Stimulated activated naive CD8-positive, alpha-beta T cell treated with anti-CD3 and anti-CD28 coated beads, Interleukin-15, amount 100 ng/mL, for 72 hours (primary cell): ENCODE measurements at places on chromosomes 5 and 9.

- no peak for DNase-seq
Observed at GRCh38 chr5:143064676-143065075, 294.5 kb downstream of the ARHGAP26 start.

GRCh38 chr5:138663009-138663408, 87.8 kb upstream of the HSPA9 start:
- DNase-seq: no peak

DNA sequence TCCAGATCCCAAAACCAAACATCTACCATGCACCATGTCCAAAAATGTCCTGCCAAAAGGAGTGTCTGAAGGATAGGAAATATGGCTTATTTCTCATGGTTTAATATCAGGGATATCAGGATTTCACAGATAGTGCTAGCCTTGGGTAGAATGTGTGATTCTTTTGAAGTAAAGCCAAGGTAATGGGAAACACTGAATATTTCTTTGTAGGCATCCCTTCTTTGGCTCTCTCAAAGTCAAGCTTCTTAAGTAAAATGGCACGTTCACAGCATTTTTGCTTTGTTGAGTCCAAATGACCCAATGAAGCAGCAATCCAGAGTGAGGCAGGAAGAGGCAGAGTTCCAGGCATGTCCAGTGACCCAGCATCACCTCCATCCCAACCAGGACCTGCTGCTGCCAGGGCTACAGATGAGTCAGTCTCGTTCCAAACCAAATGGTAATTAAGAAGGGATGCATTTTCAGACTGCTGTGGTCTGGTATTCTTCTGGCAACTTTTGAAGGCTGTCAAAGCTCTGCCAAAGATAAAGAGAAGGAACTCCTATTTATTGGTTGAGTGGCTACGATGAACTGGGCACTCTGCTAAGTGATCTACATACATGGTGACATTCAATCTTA, 678.8 kb upstream of the KLF4 start:
- no peak for DNase-seq

DNA sequence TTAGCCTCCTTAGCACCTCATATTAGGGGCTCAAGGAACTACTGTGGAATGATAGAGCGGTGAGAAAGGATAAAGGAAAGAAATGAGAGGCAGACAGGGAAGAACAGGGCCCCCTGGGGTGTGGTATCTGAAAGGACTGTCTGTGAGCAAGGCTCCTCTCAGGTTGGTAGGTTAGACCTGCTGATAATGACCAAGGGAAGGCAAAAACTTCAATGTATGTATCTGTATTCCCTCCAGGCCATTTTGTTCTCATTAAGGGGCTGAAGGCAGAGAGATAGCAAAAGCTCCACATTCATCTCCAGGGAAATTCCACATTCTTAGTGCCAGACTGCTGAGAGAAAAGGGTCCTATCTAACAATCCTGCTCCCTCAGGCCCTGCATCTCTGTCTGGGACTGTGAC, 28.6 kb downstream of the TRIM32 start:
- no peak for DNase-seq

- no peak for DNase-seq
Observed at GRCh38 chr5:161790926-161791325, 57.0 kb upstream of the GABRA1 start.

- no peak for DNase-seq
Observed at GRCh38 chr5:125683669-125684068, 739.5 kb upstream of the GRAMD2B start.

GRCh38 chr5:143968071-143968878, 156.3 kb downstream of the HMHB1 start:
- no peak for DNase-seq

DNA sequence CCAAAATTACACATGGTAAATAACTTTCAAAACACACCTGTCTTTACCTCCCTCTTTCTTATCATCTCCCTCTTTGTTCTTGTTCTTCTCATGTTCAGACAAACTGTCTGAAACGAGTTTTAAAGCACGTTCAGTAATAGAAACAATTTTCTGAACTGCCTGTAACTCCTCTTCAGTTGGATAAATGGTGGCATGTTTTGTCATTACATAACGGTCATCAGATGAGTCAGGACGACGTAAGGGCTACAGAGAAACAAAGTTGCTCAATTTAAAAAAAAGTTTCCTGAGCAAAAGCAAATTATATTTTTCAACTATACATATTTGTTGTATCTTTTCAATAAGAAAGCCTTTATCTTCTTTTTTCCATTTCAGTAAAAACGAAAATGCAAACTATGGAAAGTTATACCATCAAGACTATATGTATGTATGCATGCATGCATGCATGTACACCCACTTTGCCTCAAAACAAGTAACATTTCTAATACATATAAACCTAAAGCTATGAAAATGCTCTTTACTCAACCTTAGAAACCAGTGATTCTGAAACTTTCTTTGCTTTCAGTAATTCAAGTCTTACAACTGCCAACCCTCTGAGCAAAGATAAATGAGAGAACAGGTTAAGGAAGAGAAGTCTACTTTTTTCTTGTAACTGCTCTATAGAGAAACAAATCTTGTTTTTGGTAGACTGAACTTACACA, 56.0 kb downstream of the ZFR start:
- DNase-seq: no peak

- DNase-seq: no peak
Observed at GRCh38 chr9:80049096-80049782, 477.5 kb downstream of the TLE4 start.

DNA sequence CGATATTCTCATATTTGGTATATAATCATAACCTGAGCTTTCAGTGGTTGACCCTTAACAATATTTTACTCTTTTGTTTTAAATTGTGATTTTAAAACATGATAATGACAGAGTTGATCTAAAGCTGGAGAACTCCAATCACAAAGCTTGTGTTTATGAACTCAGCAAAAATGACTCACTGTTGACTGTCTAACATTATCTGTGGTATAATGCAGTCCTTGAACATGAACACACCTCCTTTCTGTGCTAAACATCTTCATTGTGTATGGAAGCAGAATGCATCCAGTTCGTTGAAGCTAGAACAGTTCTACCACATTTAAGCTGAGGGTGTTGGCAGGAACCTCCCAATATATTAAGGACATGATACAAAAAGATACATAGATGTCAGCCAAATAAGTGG, 1030.2 kb upstream of the SEMA6A start:
- DNase-seq: no peak

GRCh38 chr5:21765406-21765805, 1087.7 kb downstream of the CDH12 start:
- no peak for DNase-seq

DNA sequence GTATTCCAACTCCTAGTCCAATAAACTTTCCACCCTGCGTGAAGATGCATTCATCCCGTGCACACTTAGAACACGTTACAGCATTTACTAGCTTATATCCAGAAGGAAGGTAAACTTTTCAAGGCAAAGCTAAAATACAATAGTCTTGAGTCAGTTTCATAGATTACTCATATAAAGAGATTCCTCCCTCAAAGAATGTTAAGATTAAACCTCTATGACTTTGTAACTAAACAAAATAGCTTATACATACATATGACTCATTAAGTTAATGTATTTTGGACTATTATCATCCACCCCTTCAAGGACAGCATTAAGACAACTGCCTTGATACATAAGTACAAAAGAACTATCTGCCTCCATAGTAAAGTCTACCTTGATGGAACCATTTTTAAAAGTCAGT, 36.1 kb downstream of the TLE1 start:
- no peak for DNase-seq

DNA sequence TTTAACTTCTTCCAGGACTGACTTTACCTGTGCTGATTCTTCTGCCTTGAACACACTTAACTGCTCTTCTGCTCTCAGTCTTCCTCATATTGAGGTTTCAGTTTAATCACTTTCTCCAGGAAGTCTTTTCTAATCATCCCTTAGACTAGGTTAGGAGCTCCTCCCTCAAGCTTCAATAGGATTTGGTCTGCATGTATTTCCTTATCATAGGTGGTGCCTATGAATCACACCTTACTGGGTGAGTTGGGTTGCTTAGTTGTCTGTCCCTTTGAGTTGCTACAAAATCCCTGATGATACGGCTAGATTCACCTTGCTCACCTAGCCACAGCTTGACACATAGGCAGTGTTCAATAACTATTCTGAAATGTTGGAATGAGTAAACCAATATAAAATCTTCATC, 164.4 kb downstream of the DNAH5 start:
- no peak for DNase-seq

DNA sequence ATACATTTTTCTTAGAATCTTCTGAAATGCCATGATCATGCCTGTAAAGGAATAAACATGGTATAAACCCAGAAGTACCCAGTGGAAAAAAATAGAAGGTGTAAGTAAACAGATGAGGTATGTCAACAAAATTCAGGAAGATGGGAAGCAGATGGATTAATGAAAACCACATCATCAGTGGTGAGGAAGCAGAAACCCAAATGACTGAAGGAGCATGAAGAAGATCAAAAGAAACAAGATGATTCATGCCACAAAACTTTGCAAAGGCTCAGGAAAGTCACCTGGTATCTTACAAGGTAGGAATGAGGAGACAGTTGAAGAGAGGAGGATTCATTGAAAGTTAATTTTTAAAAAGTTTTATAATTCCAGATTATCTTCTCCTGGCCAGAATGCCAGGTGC, 132.8 kb upstream of the PAPPA start:
- DNase-seq: no peak

GRCh38 chr9:24582146-24583126, 36.7 kb upstream of the IZUMO3 start:
- DNase-seq: no peak

- DNase-seq: no peak
Observed at GRCh38 chr9:104970271-104970987, 42.5 kb upstream of the ABCA1 start.

- DNase-seq: no peak
Observed at GRCh38 chr9:129572517-129572916, 48.4 kb downstream of the C9orf50 start.

DNA sequence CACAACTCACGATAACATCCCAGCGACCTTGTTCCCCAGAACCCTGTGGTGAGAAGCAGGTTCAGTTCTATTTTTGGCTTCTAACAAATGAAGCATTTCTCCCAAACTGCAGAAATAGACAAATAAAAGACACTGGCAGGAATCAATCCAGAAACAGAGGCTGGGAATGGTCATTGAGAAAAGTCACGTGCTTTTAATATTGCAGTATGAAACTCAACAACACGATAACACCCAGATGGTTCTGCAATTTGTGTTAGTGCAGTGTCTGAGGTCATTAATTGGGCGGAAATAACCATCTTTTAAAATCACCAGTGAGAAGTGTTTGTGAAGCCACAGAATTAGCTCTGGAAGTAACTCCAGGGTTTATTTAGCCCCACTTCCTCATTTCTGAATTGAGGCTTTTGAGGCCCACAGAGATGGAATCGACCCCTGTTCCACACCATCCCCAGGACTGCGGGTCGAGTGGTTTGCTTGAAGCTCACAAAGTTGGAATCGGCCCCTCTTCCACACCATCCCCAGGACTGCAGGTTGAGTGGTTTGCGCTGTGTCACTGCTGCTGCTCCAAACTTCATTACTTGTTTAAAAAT, 164.7 kb upstream of the IRX4 start:
- no peak for DNase-seq

DNA sequence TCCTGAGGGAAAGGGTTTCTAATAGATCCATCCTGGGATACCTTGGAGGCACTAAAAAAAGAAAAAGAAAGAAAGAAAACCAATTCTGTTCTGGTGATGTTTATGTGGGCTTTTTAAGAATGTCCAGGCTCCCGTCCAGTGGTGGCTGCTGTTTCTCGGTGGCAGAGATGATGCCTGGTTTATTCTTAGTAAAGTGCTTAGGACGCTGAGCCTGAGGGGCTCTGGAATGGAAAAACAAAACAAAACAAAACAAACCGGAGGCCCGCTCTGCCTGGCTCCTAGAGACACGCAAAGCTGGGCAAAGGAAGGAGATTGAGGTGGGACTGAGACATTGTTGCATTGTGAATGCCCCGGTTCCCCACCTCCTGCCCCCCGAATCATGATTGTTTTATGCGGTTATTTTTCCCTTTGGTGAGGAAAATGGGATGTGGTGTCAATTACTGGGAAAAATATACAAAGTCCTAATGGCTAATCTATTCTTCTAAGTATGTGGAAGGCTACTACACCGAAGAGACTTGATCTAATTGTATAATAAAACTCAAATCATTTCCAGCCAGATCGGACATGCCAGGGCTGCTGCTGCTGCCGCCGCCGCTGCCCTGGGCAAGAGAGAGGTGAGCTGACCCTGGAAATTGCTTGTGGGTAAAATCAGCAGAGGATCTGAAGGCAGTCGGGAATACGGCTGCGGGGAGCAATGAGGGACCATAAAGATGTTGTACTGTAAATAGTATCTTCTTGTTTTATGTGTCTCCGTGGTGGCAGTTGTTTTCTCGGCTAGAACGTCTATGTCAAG, 644.9 kb downstream of the CCDC171 start:
- no peak for DNase-seq

DNA sequence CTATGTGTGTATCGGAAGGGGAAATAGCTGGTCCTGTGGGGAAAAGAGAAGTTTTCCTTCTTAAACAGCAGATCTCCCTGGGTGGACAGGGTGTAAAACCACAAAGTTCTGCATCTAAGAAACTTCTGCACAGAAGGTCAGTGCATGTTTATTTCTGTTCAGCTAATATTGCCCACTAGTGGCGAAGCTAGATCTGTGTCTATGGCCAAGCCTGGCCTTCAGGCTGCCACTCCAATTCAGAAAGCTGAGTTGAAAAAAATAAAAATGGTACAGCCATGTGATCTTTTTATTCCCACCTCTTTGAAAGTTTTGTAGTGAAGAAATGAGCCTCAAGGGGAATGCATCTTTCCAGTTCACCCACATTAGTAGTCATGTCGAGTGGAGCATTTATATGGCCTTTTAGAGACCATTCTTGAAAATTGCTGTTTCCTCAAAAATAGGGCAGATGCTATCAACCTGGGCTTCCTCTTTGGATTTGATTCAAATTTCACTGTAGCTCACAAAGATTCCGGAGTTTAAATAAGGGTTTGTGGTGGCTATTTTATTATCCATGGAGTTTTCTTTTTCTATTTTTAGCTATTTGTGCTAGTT, 488.0 kb downstream of the PRELID2 start:
- DNase-seq: no peak

DNA sequence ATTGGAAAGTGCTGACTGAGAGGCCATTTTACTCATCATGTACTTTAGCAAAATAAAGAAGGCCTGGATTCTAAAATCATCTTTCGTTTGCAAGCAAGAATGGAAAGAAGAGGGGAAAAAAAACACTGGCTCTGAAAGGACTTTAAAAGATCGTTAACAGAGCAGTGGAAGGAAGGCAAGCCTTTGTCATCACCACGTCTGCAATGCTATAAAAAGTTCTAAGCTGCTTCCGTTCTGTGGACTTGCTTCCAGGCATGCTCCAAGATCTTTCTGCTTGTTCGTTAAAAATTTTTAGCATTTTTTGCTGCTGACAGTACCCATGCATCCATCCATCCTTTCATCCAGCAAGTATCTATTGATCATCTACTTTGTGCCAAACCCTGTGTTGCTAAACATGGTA, 226.5 kb downstream of the GABBR2 start:
- no peak for DNase-seq
